EH (cell line): ENCODE measurements at places on chromosomes 5 and 9.

DNA sequence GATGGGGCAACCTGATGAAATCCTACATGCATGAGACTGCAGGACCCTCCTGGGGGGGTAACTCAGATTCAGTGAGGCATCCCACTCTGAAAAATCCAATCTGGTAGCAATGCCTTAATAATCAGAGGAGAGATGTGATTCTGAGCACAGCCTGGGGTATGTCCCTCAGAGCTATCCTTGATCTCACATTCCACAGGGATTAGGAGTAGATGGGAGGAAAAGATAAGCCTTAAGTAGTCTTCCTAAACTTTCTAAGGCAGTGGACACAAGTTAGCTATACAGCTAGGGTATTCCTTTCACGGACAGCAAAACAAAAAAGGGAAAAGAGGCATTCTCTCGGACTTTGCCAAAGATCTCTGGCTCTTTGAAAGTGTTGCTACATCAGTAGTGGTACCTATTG lies 3.9 kb upstream of the SPATA9 start:
- DNase-seq = peak; percentile 81

- no peak for DNase-seq
These were observed 312.9 kb downstream of the ADGRV1 start for GRCh38 chr5:90871391-90871991.

DNA sequence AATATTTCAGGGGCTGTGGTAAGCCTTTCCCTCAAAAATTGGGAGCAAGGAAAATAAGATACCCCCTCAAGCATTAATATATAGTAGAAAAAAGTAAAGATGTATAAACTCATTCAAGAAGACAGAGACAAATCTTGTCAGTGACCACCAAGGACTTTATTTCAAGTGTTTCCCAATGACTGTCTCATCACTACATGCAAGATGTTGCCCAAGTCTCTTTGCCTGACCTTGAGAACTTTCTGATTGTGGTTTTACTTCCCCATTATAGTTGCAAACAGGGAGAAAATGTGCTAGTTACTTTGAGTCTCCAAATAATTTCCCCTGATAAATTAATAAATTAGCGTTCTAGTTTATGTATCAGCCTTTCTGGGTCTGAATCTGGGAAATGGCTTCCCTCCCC lies 4.0 kb upstream of the SLC46A2 start:
- no peak for DNase-seq

- DNase-seq = no peak
These were observed 25.7 kb upstream of the CHD1 start for GRCh38 chr5:98954392-98955028.

DNA sequence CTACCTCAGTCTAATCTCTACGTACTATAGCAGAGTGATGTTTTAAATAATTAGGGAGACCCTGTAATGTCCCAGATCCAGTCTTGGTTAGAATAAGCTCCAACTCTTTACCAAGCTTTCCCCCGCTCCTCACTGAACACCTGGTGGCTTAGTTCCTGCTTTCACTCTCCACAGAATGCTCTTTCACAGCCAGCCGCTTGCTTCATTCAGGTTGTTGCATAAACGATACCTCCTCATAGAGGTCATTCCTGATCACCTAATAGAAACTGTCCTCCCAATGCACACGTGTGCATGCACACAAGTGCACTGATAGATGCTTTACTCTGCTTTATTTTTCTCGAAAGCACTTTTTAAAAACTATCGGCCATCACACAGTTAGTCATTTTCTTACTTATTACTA lies 298.1 kb downstream of the TRPM3 start:
- no peak for DNase-seq

GRCh38 chr5:59264639-59265245 lies 628.8 kb downstream of the PDE4D start:
- peak; percentile 27 for DNase-seq
